ENCODE measurements at places on chromosomes 2 and 18. TPM values are rescaled to one million over a fixed set of nuclear protein-coding genes. Genes with fewer than 3 reads are reported as not detected.

DNA sequence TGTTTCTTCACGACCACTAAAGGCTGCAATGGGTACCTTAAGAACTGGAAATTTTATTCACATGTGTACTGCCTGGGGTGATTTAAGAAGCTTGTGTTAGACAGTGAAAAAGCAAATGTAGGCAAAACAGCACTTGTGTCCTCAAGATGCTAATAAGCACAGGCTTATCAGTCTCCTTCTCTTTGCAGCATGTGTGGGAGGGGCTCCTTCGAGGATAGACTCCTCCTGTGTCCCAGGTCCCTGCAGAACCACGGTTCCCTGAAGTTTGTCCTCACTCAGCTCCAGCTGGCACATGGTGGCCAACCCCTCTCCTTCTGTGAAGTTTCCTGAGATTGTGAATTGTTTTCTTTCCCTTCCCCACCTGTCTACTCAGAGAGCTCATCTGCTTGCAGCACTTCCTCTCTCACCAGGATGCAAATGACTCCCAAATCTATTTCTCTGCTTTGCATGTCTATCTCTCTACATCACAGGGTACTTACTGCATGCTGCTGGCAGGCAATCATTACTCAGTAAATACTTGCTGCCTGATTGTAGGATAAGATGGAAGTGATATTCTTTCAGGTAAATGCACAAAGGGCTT is 589.6 kb upstream of the KLHL29 start:
- no peaks in the 10 kb centered on the region for H3K27me3 ChIP-seq
- DNase-seq, result no peak
- no peaks in the 10 kb centered on the region for H3K4me1 ChIP-seq
- no peak overlapping the region for H3K27ac ChIP-seq
- no peaks in the 10 kb centered on the region for H3K36me3 ChIP-seq

DNA sequence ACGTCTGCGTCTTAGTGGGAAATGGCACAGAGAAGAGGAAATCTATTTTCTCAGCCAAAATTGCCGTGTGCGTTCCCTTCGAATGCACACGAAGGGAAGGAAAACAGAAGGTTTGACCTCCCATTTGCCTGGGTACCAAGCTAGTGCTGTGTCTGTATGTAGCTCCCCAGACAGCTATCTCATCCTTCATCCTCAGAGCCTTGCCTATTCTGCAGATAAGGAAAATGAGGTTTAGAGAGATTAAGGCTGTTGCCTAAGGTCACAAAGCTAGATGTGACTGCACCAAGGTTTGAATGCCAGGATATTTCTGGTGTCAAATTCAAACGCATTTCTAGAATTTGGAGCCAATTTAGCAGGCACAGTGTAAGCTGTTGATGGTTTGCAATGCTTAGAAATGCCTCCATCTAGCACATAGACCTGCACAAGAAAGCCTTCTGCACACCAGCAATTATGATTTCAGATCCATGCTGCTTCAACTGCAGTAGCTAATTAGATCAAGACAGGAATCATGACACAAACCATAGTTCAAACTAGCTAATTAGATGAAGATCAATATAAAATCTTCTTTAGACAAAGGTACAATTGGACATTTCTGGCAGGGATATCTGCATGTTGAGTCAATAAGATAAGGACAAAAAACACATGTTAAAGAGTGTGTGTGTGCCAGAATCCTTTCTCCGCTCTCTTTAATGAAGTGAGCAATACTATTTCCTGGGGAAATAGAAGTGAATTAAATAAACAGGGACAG is 115.1 kb downstream of the CMPK2 start:
- H3K4me3 ChIP-seq, result no peak overlapping the region
- no peaks in the 10 kb centered on the region for H3K36me3 ChIP-seq
- peaks cover 4% of the 10 kb centered on the region for H3K4me1 ChIP-seq
- H3K27me3 ChIP-seq, result no peaks in the 10 kb centered on the region

Gene CYP27C1
- 0.39 TPM for total RNA-seq

DNA sequence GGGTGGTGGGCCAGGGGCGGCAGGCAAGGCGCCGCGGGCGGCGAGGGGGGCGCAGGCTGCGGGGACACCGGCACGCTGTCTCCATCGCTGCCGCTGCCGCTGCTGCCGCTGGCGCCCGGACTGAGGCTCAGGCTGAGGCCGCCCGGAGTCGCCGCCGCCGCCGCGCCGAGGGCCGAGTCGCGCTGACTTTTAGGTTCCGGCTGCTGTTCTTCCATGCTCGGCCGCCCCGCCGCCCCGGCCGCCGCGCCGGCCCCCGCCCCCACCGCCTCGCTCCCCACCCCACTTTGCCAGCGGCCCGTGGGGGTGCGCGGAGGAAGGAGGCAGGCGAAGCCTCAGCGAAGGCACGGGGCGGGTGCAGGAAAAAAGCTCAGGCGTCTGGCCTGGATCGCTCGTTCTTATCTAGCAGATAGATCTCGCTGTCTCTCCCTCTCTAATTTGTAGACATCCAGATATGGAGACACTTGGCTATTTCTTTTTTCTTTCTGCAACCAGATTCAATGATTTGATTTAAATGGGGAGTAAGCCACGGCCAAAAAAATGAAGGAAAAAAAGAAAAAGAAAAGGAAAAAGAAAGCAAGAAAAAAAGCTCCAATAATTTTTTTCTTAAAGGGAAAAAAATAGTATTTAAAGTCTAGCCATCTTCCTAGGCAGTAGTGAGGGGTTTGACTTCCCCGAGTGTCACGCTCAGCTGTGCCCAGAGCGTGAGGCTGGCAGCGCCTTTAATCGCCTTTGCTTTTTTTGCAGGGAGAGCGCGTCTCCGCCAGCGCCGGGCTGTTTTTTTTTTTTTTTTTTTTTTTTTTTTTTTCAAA is at the start of gene EN1:
Gene EN1 (minus strand): TSS at position 696 of the 809 bp plus-strand sequence. CDS start 481 bp downstream, at position 215.
- DNase-seq, result peak; percentile 84
- H3K27me3 ChIP-seq, result peaks cover 2% of the 10 kb centered on the region
- peak within 1 kb of the TSS; percentile 17 for H3K4me3 ChIP-seq
- no peak within 1 kb of the TSS for H3K27ac ChIP-seq
- peaks cover 39% of the 10 kb centered on the region for H3K4me1 ChIP-seq

DNA sequence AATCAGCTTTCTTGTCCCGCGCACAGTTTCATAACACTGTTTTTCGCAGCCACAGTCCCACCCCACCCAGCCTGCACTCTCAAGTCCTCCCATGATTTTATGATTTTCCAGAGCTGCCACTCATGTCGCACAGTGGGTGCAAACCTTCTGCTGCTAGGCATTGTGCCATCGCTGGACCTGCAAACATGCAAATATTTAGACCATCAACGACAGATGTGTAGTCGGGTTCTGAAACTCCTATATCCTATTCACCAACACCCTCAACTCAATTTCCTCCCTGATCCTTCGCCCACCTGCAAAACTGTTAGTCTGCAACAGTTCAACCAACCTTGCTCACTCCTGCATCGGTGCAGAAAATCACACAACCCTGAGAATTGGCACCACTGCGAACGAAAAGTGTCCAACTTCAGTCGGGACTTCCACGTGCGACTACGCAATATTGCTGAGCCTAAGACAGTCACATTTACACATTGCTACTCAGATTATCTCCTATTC is 871 bp upstream of the ALS2 start:
- H3K36me3 ChIP-seq, result no peaks in the 10 kb centered on the region
- H3K27me3 ChIP-seq, result no peaks in the 10 kb centered on the region
- DNase-seq, result no peak
- peak overlapping the region; percentile 92 for H3K27ac ChIP-seq
- H3K4me3 ChIP-seq, result peak overlapping the region; percentile 96

Gene AQP12B
- not detected for total RNA-seq

GRCh38 chr2:236575510-236575909 is 5.9 kb downstream of the ACKR3 start:
- H3K4me3 ChIP-seq, result no peak overlapping the region
- H3K4me1 ChIP-seq, result no peaks in the 10 kb centered on the region
- H3K27ac ChIP-seq, result no peak overlapping the region

Gene OTOS
- total RNA-seq, result not detected

Gene GCG
- not detected for total RNA-seq

DNA sequence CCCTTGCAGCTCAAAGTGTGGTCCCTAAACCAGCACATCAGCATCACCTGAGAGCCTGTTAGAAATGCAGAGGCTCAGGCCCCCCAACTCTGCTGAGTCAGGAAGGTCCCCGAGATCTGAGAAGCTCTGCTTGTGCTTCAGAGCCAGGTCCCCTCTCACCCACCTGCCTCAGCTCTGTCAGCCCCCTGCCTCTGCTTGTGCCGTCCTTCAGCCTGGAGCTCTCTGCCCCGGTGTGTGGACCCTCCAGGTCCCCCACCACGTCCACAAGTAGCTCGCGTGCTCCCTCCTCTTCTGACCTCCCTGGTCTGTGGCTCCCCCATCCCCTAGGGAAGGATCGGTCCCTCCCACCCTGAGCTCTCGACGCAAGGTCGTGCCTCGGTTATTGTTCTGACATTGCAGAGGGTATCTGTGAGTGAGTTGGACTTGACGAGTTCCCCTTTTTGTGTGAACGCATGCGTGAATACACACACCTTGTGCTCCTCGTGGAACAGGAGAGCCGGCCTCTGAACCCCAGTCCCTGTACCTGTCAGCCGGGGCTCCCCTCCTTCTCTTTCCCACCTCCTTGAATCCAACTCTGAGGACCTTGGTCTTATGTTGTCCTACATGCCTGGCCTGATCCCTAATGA is 75.5 kb upstream of the TAF1B start:
- H3K4me3 ChIP-seq, result no peak overlapping the region
- H3K4me1 ChIP-seq, result peaks cover 15% of the 10 kb centered on the region
- no peaks in the 10 kb centered on the region for H3K27me3 ChIP-seq
- no peak for DNase-seq

DNA sequence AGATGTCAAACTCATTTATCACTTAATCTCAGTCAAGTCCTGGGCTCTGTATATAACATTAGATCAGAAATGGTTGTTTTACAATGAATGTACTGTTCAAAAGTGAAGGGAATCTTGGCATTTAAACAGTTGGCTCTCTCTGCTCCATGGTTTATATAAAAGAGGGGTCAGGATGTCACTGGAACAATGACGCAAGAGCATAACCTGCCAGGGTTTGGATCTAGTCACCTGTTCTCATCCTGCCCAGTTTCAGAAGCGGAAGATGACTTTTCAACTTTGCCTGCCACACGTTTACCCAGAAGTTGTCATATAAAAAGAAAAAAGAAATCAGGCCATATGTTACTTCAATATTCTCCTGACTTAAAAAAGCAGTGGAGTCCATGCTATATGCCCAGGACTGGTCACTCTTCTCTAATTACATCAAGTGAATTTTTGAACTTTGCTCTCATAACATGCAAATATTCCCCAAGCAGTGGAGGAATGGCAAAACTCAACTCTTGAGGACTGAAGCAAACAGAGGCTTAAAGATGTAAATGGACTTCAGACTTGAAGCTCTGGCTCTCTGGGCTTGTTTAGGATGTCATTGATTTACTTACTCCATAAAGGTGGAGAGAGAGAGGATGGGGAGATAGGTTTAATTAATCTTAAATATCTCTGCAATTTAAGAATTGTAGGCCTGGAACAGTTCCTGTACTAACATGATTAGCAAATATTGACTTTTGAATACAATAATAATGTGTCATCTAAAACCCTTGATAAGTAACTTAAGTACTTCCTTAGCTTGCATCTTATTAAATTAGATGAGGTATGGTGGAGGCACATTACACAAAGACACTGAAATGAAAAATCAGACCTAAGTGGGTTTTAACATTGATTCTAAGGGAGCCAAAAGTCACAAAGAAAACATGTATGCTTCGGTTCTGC is 58.3 kb downstream of the ETAA1 start:
- no peak for DNase-seq
- no peaks in the 10 kb centered on the region for H3K4me1 ChIP-seq
- no peaks in the 10 kb centered on the region for H3K27me3 ChIP-seq
- no peaks in the 10 kb centered on the region for H3K36me3 ChIP-seq

DNA sequence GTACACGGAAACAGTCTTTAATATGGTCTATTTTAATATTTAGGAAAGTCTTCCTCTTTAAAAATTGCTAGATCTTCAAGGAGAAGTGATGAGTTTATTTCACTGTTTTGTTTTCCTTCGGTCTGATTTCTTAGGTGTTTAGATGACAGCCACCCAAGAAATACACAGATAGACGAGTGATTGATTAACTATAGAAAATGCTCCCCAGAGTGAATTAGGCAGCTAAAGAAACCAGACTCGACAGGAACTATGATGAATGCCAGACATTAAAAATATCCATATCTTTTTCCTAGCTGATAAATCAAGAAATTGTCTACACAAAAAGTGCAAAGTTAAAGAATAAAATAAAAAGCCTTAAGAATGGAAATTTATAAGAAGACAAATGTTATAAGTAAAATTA is 888.7 kb upstream of the CNTNAP5 start:
- no peak overlapping the region for H3K27ac ChIP-seq
- no peaks in the 10 kb centered on the region for H3K27me3 ChIP-seq
- no peak for DNase-seq

Gene FER1L5
- 0.67 TPM for total RNA-seq

Gene SERPINB11
- total RNA-seq, result not detected

DNA sequence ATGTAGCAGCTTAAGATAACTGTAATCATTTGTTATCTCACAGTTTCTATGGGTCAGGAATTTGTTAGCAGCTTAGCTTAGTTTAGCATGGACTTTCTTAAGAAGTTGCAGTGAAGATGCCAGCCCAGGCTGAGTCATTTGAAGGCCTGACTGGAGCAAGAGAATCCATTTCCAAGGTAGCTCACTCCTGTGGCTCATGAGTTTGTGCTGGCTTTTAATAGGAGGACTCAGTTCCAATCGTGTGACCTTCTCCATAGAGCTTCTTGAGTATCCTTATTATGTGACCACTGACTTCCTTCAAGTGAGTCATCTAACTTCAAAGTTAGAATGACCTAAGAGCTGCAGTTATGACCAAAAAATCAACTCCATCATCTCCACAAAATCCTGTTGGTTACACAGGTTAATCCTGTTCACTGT is 1.4 kb downstream of the GPATCH11 start:
- no peak overlapping the region for H3K4me3 ChIP-seq
- peaks cover 21% of the 10 kb centered on the region for H3K4me1 ChIP-seq
- DNase-seq, result no peak
- H3K36me3 ChIP-seq, result no peaks in the 10 kb centered on the region
- no peak overlapping the region for H3K27ac ChIP-seq
- H3K27me3 ChIP-seq, result no peaks in the 10 kb centered on the region

- DNase-seq, result no peak
- peak overlapping the region; percentile 24 for H3K27ac ChIP-seq
- no peaks in the 10 kb centered on the region for H3K27me3 ChIP-seq
- peaks cover 31% of the 10 kb centered on the region for H3K4me1 ChIP-seq
These were observed 31.6 kb downstream of the PCBP1 start for GRCh38 chr2:70118798-70119454.

Gene CFC1
- not detected for total RNA-seq

DNA sequence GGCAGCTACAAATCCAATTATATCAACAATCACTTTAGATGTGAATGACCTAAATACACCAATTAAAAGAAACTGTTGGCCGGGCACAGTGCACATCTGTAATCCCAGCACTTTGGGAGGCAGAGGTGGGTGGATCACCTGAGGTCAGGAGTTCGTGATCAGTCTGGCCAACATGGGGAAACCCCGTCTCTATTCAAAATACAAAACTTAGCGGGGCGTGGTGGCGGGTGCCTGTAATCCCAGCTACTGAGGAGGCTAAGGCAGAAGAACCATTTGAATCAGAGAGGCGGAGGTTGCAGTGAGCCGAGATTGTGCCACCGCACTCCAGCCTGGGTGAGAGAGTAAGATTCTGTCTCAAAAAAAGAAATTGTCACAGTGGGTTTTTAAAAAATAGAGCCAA is 49.5 kb downstream of the ATL2 start:
- H3K36me3 ChIP-seq, result peaks cover 1% of the 10 kb centered on the region
- no peak overlapping the region for H3K27ac ChIP-seq
- DNase-seq, result no peak
- H3K4me3 ChIP-seq, result no peak overlapping the region
- H3K4me1 ChIP-seq, result peaks cover 3% of the 10 kb centered on the region
- no peaks in the 10 kb centered on the region for H3K27me3 ChIP-seq
